ENCODE measurements at places on chromosomes 7 and 10. TPM values are rescaled to one million over a fixed set of nuclear protein-coding genes. Genes with fewer than 3 reads are reported as not detected.

ABCC2 gene
- total RNA-seq = 0.80 TPM

STOX1 gene
- 0.80 TPM for total RNA-seq

CDHR3 gene
- 0.74 TPM for total RNA-seq

PRSS37 gene
- total RNA-seq = not detected

TRIM24 gene
- total RNA-seq = 12.3 TPM

ASIC3 gene
- 0.12 TPM for total RNA-seq

ITGA8 gene
- total RNA-seq = 0.06 TPM

TMEM176A gene
- total RNA-seq = 2.6 TPM

PPP1R3C gene
- 0.74 TPM for total RNA-seq

STAMBPL1 gene
- total RNA-seq = 23.9 TPM

CPN1 gene
- total RNA-seq = not detected

CCDC136 gene
- total RNA-seq = 7.7 TPM

HOXA10 gene
- total RNA-seq = 12.3 TPM

GBX1 gene
- not detected for total RNA-seq

- peak; percentile 29 for DNase-seq
These were observed 527 bp downstream of the PDIA4 start for GRCh38 chr7:149027611-149028345.

DNA sequence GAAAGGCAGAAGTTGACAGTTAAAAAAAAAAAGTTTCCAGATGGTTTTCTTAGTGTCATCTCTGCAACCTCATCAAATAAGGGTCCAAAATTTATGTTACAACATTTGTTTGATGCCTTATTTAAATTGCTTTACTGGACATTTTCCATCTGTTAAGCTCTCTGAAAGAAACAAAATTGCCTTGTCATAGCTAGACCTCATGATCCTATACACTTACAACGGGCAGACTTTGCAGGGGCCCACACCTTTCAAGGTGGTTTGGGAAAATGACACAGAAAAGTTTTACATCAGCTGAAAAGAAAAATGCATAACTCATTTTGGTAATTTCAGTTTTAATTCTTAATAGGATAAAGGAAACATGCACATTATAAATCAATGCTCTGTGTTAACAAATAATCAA lies 1.4 kb upstream of the TES start:
- no peak for DNase-seq

GRCh38 chr10:111785921-111786320 lies 397.6 kb downstream of the GPAM start:
- DNase-seq = no peak

DNA sequence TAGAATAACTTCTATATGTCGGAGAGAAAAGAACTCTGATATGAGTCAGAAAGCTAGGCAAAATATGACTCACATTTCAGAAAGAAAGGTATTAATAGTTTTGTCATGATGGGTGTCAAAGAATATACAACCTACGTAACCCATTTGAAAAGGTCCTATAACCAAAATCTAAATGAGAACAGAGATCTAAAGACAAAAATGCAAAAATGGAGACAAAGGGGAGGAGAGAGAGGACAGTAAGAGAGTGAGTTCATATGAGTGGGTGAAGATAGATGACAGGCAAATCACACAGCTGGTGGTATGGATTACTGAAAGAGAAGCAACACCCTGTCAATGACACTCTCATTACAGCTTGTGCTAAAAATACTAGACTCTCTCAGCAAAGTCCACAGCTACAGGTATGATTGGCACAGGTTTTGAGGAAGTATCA lies 25.6 kb downstream of the ANKMY2 start:
- DNase-seq = no peak

GRCh38 chr10:132844069-132844809 lies 58.3 kb upstream of the NKX6-2 start:
- no peak for DNase-seq

DNA sequence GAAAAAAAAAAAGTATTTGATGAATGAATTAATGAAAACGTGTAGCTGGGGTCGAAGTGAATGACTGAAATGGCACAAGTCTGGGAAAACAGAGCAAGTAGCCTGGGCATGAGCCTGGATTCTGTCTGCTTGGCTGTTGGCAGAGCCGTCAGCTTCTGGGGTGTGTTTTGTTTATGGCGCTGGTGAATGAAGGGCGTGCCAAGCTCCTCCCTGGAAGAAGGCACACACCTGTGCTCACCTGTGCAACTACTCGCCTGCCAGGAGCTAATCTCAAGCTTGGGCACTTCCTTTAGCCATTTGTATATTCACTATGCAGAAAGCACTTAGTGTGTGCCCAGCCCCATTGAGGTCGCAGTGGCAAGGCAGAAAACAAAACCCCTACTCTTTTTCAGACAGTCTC lies 74.1 kb downstream of the GTF2IRD1 start:
- DNase-seq = no peak

DNA sequence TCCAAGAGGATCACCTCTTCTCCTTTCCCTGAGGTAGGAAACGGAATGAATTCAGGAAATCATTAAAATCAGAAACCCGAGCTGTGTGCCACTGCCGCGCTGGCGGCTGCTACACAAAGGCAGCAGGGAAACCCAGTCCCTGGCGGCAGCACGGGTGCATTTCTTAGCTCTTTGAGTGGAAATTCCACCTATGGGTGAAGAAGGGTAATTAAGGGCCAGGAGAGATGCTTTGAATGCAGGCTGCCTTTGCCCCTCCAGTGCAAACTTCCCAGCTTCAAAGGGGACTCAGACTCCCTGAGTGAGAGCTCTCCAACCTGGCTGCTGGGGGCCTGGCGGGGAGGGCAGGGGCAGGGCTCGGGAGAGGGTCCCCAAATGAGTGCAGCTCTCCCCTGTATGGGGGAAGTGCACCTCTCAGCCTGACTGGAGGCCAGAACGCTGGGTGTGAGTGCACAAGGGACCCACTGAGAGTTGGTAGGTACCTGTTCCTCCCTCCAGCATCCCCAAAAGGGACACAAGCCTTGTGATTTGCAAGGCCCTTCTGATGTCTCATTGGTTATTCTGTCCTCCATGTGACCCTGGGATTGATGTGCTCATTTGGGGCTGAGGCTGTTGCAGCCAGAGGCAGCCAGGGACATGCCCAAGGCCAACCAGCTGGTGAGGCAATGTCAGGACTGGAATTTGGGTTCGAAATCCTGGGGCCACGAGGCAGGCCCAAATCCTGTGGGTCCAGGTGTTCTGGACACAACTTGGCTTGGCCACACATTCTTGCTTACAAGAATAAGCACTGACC lies 16.3 kb upstream of the ZMIZ1 start:
- no peak for DNase-seq

DNA sequence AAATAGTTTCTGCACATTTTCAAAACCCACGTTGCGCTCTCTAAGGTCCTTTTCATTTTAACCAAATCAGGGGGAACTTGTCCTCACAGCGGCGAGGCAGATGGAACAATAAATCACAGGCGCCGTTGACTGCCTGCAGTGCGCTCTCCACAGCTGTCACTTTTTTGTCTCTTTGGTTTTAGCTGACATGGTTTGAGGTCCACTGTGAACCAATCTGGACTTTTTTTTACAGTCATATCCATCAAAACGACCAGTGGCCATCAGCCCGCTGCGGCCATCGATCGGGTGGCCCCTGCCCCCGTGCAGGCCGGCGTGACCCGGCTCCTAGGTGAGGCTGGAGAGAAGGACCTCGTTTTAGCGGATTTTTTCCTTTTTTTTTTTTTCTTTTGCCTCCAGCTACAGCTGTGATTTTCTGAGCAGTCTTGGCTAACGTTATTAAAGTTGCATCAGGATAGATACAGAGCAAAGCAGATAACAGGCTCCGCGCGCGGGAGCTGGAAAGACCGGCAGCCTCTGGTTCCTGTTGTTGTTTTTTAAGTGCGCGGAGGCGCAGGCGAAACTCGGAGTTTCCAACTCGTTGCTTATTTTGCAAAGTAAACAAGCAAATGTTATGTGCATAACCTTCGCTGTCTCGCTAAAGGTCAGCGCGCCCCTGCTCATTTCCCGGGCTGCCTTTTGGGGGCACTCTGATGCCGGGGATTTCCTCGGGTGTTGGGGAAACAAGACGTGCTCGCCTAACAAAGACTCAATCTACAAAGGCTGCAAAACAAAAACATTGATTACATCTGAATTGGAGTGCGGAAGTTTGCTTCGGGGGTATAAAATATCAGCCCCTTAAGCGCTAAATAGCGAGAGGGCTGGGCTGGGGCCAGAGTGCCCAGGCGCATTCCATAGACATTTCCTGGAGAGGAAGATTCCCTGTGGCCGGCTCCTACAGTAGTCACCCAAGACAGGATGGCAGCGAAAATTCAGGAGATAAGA lies 414.8 kb upstream of the MKI67 start:
- DNase-seq = peak; percentile 17

DNA sequence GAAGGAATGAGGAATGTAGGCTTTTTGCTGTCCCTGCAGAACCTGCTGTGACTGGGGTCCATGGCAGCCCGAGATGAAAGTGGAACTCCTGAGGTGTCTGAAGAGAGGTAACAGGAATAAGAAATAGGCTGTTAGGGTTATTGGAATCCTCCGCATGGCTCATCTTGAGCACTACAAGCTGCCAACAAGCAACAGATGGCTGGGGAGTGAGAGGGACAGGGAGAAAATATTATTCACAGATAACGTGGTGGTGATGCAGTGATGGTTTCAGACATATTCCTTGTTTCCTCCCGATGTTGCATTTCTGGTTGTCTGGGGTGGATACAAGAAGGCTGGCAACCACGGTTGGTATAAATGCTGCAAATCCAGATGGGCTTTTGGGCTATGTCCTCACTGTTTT lies 46.1 kb downstream of the AP3M1 start:
- DNase-seq = no peak

DNA sequence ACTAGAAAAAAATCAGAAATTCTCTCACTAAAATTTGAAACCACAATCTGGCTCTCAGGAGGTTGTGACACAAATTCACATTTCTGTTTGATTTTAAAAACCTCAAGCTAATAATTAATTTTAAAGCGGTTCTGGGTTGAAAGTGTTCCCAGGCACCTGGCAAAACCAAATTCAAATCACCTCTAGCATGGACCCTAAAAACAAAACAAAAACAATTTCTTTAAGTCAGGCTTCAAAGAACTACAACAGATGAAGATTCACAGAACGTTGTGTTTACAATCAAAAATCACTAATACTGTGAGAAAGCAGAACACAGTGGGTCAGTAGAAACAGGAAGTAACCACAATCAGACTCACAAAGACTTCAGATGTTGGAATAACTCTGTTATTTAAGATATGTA lies 7.2 kb upstream of the RELN start:
- DNase-seq = no peak

GRCh38 chr10:23174074-23174976 lies 17.8 kb upstream of the PTF1A start:
- no peak for DNase-seq

- DNase-seq = peak; percentile 12
These were observed 57.2 kb downstream of the SLC16A12 start for GRCh38 chr10:89478085-89478738.

GRCh38 chr10:51100221-51100620 lies 25.9 kb downstream of the PRKG1 start:
- no peak for DNase-seq

DNA sequence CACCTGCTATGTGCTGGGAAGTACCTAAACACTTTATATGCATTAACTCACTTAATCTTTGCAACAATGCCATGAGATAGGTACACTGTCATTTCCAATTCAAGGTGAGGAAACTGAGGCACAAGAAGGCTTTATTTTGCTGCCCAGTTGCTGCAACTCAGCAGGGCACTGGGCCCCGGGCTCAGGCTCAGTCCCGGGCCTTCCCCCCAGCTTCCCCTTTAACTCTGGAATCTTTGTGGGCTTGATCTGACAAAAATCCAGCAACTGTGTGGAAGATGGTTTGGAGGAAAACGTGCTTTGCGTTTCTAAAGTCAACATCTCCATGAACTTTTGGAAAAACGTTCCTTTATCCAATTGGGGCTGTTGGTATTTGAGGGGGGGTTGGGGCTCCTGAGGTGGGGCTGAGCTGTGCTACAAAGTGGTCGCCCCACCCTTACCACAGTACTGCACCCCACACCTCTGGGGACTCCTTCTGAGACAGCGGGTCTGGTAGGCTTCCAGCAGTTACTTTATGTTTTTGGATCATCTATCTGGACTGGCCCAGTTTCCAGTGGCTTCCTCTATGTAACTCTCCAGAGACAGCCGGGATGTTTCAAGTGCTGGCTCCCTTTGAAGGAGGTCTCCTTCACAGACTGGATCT lies 40.5 kb upstream of the CAMK1D start:
- DNase-seq = no peak

- DNase-seq = no peak
These were observed 314.6 kb downstream of the TNS3 start for GRCh38 chr7:47267346-47267745.

- DNase-seq = no peak
These were observed 38.0 kb downstream of the LHFPL3 start for GRCh38 chr7:104366390-104366789.

- DNase-seq = no peak
These were observed 127.4 kb downstream of the TRRAP start for GRCh38 chr7:99005776-99006175.

DNA sequence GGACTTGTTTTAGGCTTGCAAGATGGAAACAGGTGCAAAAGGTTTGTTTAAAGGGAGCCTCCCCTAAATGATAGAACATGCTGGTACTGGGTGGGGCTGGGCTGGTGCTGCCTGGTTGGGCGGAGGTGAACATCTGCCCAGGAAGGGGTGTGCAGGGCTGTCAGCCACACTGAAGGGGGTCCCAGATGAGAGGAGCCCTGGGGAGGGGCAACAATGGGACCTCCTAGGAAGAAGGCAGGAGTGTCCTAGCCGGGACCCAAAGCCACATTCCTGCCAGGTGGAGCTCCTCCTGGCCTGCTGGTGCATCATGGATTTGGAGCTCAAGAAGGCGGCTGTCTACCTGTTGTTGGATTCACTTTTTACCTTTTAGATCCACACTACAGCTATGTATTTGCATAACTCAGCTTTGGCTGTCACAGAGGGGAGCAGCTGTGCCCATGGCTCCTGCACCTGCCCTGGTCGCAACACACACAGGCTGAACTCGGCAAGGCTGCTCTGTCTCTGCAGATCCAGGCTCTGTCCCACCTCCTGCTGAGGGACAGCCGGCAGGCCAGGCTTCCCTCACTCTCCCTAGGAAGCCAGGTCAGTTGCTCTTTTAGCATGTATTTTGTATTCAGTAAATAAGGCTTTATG lies 59.9 kb downstream of the ADARB2 start:
- DNase-seq = no peak

DNA sequence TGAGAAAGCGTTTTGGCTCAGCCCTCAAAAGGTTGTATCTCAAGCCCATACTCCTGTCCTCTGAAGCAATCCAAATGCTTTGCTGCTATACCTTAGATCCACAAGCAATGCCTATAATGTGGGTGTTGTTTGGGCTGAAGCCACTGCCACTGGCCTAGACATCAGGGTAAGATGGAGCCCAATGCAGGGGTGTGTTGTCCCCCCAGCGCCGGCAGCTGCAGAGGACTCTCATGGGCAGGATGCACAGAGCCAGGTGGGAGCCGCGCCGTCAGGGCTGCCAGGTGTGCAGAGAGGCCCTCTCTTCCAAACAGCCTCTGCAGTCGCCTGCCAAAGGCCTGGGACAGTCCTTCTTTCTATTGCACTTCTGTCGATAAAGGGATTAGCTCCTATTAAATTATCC lies 205.2 kb upstream of the SHH start:
- no peak for DNase-seq
